ENCODE measurements at places on chromosomes 1 and 21. TPM values are rescaled to one million over a fixed set of nuclear protein-coding genes. Genes with fewer than 3 reads are reported as not detected.

DNA sequence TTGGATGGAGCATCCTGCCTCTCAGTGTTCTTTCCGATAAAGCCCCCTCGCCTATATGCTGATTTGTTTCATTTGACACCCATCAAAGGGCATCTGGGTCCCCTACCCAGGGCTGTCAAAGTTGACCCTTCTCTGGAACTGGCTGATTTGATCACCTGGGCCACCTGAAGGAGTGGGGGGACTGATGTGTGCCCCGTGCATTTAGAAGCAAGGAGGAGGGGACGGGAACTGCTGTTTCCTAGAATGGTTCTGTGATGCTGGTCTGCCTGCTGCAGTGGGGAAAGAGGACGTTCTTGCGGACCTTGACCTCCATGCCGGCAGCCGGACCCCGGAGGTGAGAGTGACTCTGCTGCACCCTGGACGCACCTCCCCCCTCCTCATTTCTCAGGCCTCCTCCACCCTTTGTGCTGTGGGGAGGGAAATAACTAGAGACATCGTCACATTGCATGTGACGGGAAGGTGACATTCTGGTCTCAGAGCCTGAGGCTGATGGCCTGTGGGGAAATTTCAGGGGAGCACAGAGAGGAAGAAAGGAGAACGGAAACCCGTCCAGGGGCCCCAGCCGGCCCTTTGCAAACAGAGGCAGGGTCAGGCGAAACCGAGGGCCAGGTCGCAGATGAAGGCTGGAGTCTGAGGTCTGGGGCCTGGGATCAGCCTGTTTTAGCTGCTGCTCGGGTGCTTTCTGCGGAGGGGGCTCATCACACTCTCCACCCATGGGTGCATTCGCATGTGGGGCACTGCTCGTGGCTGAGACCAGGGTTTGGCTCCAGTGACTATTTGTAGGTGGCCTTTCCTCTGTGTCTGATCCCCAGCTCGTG, 25.7 kb downstream of the CRYAA start:
- DNase-seq, result peak; percentile 35

DNA sequence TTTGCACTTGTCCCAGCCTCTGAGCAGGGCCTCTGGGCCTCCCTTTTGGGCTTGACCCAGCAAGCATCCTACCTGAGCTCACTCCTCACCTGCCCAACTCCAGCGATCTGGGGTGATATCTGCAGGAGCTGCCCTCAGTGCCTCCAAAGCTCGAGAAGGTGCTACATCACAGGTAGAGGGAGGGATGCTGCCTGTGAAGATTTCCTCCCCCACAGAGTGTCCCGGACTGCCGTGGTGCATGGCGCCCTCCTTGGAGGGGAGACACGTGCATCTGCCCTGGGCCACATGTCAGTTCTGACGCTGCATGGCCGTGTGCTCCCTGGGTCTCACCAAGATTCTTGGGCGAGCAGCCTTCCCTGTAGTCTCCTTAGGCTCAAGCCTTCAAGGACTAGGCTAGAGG, 27.7 kb downstream of the NENF start:
- no peak for DNase-seq

DNA sequence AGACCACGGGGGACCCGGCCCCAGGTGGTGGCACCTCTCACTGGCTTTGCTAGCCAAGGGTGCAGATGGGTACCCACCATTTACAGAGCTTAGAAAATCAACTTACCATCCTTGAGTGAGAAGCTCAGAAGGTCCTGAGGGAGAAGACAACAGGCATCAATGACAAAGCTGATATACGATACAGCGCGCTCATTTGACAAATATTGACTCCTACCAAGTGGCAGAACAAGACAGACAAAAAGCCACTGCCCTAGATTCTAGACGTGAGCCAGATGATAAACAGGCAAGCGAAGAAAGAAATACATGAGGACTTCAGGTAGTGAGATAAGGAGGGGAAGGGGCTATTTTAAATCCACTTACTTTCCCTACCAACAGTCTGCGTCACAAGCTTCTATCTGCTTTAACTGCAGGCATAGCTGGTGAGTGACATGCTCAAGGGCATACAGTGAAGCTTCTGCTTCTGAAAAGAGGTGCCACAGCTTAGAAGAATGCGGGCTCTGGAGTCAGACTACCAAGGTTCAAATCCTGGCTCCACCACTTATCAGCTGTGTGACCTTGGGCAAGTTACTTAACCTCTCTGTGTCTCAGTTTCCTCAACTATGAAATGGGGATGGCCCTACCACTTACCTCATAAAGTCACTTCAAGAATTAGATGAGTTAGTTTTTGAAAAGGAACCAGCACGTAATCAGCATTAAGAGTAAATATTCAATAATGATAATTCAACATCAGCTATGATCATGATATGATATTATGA, 29.1 kb downstream of the TMCO4 start:
- DNase-seq, result no peak

DNA sequence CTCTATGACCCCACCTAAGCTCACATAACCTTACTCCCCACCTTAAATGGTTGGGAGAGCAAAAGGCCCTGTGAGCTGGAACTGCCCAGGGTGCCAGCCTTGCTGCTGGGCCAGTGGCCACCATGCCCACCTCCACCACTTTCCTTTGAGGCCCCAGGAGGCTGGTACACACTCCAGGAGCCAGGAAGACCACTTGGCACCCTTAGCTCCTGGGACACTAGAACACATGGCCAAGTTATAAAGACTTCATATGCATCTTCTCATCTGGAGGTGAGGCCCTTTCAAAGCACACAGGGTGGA, 21.9 kb downstream of the CAPZB start:
- no peak for DNase-seq

GRCh38 chr1:110346690-110347089, 7.5 kb downstream of the RBM15 start:
- DNase-seq, result no peak

DNA sequence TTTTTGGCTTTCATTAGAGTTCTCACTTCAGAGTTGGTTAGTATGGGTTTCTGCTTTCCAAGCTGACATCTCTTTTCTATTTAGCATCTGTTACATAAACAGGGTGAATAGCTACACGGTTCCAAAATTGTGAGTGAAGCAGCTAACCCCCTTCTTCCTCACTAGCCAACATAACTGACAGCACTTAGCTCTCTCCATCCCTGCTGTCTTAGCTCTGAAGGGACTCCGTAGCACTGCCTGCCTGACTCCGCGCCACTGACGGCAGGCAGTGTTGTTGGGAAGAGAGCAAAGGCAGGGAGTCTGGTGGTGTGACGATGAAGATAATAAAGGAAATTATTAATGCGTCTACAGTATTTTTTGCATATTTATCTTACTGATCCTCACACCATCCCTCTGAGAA, 247.0 kb downstream of the PTBP2 start:
- DNase-seq, result no peak

DNA sequence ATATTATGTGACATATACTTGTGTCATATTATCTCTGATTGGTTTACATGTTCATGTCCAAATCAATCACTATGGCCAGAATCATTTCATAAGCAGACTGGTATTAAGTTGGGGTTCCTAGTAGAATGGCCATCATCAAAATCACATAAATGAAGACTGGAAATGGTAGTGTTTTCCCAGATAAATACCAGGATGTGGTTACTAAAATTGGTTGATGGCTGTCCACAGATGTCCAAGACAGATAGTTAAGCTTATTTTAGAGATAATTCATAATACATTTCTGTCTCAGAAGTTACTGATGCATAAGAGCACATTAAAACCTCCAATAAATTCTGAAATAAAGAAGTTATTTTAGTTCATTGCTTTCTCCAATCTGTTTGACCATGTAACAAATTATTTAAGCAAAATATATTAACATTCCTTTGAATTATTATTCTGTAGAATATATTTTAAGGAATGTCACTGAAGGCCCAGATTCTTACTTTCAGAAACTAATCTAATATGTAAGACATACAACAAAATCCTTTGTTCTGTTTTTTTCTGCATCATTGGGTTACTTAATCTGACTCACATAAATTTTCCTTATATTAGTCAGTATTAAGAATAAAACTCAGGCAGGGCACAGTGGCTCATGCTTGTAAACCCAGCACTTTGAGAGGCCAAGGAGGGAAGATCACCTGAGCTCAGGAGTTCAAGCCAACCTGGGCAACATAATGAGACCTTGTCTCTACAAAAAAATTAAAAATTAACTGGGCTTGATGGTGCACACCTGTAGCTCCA, 483.9 kb downstream of the PTPRC start:
- no peak for DNase-seq

- no peak for DNase-seq
These were observed 361.5 kb upstream of the ADGRL2 start for GRCh38 chr1:81439046-81439823.

DNA sequence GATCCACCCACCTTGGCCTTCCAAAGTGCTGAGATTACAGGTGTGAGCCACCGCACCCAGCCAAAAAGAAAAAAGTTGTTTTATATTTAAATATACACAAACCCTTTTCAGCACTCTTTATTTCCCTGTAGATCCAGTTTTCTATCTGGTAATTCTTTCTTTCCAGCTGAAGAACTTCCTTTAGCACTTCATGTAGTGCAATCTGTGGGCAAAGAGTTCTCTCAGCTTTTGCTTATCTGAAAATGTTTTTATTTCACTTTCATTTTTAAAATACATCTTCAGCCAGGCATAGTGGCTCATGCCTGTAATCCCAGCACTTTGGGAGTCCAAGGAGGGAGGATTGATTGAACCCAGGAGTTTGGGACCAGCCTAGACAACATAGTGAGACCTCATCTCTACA, 28.5 kb upstream of the HYI start:
- no peak for DNase-seq

DNA sequence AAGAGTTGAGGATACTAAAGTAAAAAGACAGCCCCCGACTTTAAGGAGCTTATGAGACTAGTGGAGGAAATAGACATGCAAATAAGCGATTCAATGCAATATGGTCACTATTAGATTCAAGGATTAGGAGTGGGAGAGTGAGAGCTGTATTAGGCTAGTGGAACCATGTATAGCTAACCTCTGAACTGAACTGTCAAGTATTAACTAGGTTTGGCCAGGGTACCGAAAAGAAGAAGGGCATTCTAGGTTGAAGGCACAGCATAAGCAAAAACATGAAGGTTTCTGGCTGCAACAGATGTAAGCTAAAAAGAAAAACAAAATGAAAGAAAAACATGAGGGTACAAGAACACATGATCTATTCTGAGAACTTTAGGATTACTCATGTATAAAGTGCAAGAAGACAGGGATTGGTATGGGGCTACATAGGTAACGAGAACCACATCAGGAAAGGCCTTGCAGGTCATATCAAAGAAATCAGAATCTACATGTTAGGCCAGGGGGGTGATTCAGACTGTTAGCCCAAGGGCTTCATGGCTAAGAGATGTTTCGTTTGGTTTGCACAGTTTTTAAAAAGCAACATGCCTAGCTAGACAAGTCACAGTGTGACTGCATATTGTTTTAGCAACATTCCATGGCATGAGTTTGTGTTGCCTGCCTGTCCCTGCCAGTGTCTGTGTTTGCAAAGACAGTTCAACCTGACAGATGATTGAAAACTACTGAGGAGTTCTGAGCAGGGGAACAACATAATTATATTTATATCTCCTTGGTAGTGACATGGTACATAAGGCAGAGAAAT, 54.4 kb upstream of the HAO2 start:
- no peak for DNase-seq

- no peak for DNase-seq
These were observed 631.9 kb upstream of the ADGRL4 start for GRCh38 chr1:79638382-79638781.

DNA sequence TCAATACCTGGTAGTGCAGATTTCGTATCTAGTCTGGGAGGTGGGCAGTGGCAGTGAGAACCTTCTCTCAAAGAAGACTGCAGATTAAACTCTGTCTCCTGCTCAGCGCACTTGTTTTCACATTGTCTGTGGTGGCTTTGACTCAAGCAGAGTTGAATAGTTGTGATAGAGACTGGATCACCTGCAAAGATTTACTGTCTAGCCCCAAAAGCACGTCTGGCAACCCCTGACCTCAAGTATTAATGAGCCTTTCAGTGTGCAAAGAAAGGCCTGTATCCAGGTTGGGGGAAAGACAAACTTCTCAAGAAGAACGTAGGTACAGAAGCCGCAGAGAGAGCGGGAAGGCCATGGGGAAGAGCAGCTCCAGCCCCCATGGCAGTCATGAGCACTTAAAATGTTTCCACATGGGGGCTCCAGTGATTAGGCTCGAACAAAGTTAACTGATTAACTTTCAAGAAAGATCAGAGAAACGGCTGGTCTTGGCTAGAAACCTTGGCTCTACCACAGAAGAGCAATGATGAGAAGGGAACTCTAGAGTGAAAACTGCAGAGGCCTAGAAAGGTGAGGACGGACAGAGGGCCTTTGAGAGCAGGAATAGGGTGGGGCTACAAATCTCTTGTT, 15.2 kb downstream of the HENMT1 start:
- DNase-seq, result no peak

GRCh38 chr1:9202240-9202870, 32.2 kb upstream of the H6PD start:
- no peak for DNase-seq

- no peak for DNase-seq
These were observed 137.1 kb downstream of the ETS2 start for GRCh38 chr21:38942748-38943211.

DNA sequence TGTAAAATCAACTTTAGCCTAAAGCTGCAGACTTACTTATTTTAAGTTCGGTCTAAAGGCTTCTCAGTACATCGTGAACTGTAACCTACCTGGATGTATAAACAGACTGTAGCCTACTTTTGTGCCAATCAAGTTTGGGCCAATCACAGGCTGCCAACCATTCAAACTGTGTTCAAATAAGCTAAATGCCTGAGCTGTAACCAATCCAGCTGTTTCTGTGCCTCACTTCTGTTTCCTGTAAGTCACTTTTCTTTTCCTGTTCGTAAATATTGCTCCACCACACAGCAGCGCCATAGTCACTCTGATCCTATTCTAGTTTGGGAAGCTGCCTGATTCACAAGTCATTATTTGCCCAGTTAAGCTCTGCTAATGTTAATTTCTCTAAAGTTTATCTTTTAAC, 37.5 kb upstream of the SLAMF9 start:
- no peak for DNase-seq

DNA sequence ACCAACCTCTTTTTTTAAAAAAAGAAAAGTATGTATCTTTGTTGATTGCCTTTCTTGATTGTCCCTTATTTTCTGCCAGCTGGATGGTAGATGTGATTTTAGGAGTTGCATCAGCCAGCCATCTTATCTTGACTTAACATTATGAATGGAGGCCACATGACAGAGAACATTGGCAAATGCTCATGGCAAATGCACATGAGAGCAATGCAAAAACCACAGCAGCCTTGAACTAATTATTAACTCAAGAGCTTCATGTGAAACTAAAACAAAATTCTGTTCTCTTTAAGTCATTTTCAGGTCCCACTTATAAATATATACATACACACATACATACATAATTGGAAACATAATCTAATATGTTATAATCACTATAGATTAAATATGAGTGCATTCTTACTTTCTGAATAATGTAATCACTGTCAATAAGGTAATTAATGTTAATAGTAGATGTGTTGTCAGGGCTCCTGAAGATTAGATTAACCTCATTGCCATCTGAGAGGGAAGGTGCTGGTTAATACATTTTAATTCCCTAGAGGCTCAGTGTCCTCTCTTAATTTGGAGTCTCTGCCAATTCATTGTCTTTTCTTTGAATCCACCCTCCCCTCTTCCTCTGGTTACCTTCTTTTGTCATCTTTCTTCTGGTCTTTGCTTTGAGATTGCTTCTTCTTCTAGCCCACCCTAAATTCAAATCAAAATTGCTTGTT, 962.2 kb downstream of the ADGRL2 start:
- DNase-seq, result no peak

The PDE9A gene
- total RNA-seq, result 3.4 TPM

The ZBTB40 gene
- 17.9 TPM for total RNA-seq

The TNFRSF18 gene
- not detected for total RNA-seq

The NTNG1 gene
- total RNA-seq, result 0.38 TPM

The SPRR2G gene
- total RNA-seq, result not detected

The AKR7A2 gene
- total RNA-seq, result 45.2 TPM

The NFIA gene
- 97.6 TPM for total RNA-seq

The LRRC53 gene
- not detected for total RNA-seq

The OTUD7B gene
- 24.5 TPM for total RNA-seq

The CD5L gene
- total RNA-seq, result 2.5 TPM

Data from Right ventricle myocardium inferior (tissue), 1 donor.